ENCODE measurements at places on chromosomes 7 and 10.

DNA sequence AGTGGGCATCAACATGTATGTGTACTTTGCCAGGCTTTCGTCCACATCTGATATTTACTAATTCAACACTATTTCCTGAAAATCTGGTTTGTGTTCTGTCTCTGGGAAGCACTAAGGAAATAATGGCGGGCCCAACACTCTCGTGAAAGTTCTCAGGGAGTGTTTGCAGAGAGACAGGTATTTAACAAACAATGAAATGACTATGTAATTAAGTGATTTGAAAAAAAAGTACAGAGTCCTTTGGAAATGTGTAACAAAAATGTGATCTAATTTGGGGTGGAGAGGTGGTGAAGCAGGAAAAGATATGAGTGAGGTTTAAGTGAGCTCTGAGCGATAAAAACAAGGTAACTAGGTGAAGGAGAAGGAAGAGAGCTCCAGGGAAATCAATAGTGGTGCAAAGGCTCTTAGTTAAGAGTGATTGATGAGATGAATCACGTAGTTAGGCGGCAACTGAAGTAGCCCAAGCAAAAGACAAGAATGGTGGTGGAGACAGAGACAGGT lies 95.3 kb upstream of the DNAJB12 start:
- DNase-seq, result no peak

GRCh38 chr10:5449227-5449626 lies 36.9 kb downstream of the NET1 start:
- DNase-seq, result no peak

DNA sequence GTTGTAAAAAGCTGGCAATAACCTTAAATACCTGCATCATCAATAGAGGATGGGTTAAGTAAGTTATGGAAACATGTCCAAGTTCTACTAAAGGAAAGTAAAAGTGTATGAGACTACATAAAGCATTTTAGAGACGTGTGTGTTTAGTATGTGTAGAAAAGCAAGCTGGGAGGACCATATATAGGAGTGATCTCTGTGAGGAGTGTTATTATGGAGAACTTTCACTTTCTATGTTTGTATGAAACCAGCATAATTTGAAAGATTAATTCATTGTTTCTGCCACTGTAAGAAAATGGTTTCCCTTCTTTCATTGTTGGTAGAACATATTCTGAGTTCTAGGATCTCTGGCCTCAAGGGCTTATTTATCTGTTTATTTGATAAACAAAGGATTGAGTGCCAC lies 19.2 kb upstream of the PDLIM1 start:
- DNase-seq, result no peak

GRCh38 chr10:116679351-116679750 lies 58.6 kb downstream of the PNLIPRP2 start:
- no peak for DNase-seq

- DNase-seq, result no peak
These were observed 17.4 kb upstream of the TMEM236 start for GRCh38 chr10:17734432-17735080.

GRCh38 chr10:15352836-15353235 lies 18.3 kb downstream of the FAM171A1 start:
- DNase-seq, result no peak

GRCh38 chr10:34999532-34999931 lies 90.6 kb downstream of the CUL2 start:
- no peak for DNase-seq

DNA sequence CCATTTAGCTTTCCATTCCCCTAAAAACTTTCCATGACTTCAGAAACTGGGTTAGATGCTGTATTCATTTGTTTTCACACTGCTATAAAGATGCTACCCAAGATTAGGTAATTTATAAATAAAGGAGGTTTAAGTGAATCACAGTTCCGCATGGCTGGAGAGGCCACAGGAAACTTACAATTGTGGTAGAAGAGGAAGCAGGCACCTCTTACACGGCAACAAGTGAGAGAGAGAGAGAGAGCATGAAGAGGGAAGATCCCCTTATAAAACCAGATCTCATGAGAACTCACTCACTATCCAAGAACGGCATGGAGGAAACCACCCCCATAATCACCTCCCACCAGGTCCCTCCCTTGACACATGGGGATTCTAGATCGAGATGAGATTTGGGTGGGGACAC lies 336.8 kb downstream of the TFEC start:
- no peak for DNase-seq

GRCh38 chr7:66556549-66557213 lies 72.0 kb upstream of the KCTD7 start:
- no peak for DNase-seq

DNA sequence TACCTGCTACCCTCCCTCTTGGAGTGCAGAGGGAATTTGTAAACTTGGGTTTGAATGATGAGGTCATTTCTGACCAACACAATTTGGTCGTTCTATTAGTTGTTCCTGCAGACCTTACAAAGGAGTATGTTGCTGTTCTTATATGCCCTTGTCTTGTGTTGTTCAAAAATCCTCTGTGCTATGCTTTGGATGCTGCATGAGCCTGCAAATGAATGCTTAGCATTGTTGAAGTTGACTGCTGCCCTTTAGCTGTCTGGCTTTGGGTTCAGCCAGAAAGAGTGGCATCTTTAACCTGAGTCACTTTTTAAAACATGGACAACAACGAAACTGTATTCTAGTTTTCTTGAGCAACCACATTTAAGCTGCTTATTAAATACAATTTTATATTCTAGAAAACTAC lies 80.3 kb downstream of the SND1 start:
- DNase-seq, result no peak

- DNase-seq, result no peak
These were observed 278.0 kb upstream of the KLF14 start for GRCh38 chr7:131011976-131012375.

GRCh38 chr10:33223326-33224000 lies 111.0 kb downstream of the NRP1 start:
- DNase-seq, result peak; percentile 42

- no peak for DNase-seq
These were observed 77.2 kb upstream of the TNRC18 start for GRCh38 chr7:5500777-5501350.

DNA sequence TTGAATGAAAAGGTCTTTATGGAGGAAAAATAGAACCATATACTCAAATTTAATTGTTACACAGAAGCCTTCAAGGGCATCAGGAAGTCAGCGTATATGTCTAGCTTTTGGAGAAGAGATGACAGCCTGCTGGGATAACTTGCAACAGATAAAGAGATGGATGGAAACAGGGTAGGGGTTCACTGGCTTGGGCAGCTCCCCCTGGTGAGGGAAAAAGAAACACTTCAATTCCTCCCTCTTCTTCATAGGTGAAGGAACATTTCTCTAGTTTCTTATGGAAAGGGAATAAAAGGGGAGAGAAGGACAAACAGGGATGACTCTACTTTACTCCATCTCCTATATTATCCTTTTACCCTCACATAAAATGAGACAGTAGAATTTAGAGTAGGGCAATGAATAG lies 635.7 kb downstream of the PHTF2 start:
- DNase-seq, result no peak

- DNase-seq, result no peak
These were observed 7.8 kb downstream of the SFTPD start for GRCh38 chr10:79941146-79941545.

DNA sequence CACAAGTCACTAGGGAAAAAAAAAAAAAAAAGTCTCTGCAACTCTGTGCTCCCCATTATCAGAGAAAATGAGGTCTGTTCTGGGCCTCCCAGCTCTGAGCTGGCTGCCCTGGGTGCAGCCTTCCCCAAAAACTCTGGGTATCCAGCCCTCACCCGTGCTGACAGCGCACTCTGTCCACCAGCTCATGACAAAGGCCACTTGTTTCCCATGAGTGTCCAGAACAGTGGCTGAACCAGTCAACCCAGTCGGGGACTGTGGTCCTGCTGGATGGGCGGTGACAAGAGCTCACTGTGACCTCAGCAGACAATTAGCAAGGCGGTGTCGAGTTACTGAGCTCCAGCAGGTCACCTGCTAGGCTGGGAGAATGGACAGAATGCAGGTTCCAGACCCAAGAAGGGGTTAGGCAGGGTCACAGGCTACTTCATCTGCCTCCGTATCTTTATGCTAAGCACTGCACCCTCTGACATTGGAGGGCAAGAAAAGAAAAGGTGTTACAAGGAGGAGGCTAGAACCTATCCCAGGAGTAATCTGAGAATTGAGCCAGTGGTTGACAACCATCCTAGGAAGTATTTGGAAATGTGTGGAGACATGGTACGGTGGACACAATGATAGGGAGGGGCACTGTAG lies 37.2 kb downstream of the DLG5 start:
- peak; percentile 87 for DNase-seq

DNA sequence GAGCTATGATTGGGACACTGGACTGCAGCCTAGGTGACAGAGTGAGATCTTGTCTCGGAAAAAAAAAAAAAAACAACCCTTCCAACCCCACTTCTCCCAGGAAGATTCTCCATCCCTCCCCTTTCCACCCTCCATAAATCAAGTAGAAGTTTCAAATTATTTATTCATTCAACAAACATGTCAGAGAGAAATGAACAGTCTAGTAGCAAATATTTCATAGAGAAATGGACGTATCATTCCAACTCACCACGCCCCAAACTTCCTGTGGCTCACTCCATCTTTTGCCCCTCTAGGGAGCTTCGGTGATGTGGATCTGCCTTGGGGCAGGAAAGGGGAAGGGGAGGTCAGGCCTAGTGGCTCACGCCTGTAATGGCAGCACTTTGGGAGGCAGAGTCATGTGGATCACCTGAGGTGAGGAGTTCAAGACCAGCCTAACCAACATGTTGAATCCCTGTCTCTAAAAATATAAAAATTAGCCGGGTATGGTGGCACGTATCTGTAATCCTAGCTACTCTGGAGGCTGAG lies 638 bp upstream of the TRAPPC14 start:
- DNase-seq, result no peak

DNA sequence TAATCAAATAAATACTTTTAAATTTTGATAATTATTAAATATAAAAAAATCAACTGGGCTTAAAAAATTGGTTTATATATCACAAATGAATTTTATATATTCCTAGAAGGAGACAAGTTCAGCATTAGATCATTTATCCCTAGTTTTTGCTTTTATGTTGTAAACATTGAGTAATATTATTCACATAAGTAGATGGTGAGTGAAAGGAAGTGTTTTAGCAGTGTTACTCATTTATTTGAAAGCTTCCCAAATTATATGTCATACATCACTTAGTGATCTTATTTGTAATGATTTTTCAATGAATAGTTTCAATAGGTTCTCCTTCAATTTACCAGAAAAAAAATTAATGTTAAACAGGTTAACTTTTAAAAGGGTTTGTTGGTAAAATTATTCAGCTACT lies 15.8 kb downstream of the KLLN start:
- no peak for DNase-seq

Measured in cardiac muscle cell (in vitro differentiated cells and primary cell).